Activated T-cell treated with anti-CD3 and anti-CD28 coated beads, Interleukin-2, amount 50 U/mL, for 1 hour (primary cell): ENCODE measurements at places on chromosomes 11 and 22.

GRCh38 chr11:272195-272930 lies 5.8 kb upstream of the NLRP6 start:
- no peak for DNase-seq

- no peak for DNase-seq
These were observed 424.1 kb upstream of the TENM4 start for GRCh38 chr11:79864882-79865281.

DNA sequence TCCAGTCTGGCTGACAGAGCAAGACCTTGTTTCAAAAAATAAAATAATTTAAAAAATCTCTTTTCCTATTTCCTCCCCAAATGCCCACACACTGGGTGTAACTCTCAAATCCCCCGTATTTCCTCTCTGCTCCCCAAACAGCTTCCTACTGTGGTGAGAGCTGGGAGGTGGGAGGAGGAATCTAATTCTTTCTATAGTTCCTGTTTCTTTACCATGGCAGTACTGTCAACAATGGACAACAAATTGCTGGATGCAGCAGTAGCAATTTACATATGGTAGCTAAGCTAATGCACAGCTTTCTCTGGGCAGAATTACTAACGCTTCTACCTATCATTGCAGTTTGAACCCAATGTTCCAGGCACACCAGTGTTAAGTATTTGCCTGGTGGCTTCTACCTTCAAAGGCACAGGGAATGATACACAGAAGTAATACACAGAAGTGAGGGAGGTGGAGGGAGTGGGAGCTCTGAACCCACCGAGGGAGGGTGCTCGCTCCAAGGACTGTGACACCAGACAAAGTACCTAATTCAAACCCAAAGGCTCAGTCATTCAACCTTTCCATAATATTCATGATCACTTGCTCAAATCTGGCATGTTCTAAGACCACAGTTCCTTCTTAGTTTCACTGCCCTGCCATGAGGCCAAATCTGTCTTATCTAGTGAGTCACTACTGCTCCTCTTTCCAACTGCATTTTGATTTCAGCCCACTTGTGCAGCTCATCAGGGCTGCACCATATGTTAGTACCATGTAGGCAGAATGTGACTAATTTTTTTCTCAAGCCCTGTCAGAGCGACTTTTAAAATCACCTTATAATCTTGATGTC lies 37.9 kb downstream of the CELF1 start:
- DNase-seq, result no peak

DNA sequence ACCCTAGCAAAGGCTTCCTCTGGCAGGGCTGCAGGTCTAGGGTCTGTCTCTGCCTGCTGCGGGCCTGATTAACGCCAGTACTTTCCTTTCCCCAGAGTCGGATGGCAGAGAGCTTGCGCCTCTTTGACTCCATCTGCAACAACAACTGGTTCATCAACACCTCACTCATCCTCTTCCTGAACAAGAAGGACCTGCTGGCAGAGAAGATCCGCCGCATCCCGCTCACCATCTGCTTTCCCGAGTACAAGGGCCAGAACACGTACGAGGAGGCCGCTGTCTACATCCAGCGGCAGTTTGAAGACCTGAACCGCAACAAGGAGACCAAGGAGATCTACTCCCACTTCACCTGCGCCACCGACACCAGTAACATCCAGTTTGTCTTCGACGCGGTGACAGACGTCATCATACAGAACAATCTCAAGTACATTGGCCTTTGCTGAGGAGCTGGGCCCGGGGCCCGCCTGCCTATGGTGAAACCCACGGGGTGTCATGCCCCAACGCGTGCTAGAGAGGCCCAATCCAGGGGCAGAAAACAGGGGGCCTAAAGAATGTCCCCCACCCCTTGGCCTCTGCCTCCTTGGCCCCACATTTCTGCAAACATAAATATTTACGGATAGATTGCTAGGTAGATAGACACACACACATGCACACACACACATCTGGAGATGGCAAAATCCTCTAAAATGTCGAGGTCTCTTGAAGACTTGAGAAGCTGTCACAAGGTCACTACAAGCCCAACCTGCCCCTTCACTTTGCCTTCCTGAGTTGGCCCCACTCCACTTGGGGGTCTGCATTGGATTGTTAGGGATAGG lies 18.6 kb downstream of the RSPH14 start:
- no peak for DNase-seq

DNA sequence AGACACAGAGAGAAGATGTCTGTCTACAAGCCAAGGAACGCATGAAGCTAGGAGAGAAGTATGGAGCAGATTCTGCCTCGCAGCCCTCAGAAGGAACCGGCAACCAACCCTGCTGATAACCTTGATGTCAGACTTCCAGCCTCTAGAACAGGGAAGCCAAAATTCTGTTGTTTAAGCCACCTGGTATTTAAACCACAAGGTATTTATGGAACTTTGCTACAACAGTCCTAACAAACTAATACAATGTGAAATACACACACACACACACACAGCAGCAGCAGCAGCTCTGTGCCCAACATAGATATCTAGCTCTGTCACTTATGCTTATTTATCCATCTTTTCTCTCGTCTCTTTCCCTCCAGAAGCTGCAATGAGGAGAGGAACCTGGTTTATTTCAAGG lies 400.0 kb downstream of the ETS1 start:
- DNase-seq, result no peak
